Ecto neural progenitor cell (in vitro differentiated cells): ENCODE measurements at places on chromosomes 7 and 10.

DNA sequence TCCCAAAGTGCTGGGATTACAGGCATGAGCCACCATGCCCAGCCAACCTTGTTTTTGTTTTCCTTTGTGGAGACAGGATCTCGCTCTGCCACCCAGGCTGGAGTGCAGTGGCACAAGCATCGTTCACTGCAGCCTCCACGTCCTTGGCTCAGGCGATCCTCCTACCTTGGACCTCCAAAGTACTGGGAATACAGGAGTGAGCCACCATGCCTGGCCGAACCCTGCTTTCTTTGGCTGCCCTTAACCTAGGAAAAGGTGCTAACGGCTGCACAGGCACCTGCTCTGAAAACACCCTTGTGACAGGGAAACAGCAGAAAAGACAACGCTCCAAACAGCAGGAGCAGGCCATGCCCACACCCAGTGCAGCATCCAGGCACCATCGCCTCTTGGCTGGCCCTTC, 71.9 kb downstream of the OAT start:
- no peak for DNase-seq

DNA sequence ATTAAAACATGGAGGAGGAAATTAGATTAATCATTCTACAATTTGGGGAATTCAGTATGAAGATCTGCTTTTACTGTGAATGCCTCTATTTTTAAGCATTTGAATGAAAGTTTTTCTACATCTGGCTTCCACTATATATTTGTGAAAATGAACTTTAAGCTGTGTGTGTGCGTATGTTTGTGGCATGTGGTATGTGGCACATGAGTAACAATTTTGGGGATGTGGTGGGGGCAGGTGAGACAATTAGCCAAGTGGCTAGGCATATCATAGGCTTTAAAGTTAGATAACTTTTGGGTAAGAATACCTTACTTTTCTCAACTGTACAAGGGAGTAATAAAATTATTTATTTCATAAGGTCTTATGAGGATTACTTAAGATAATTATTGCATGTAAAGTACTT, 81.5 kb downstream of the ZNF22 start:
- DNase-seq = no peak

DNA sequence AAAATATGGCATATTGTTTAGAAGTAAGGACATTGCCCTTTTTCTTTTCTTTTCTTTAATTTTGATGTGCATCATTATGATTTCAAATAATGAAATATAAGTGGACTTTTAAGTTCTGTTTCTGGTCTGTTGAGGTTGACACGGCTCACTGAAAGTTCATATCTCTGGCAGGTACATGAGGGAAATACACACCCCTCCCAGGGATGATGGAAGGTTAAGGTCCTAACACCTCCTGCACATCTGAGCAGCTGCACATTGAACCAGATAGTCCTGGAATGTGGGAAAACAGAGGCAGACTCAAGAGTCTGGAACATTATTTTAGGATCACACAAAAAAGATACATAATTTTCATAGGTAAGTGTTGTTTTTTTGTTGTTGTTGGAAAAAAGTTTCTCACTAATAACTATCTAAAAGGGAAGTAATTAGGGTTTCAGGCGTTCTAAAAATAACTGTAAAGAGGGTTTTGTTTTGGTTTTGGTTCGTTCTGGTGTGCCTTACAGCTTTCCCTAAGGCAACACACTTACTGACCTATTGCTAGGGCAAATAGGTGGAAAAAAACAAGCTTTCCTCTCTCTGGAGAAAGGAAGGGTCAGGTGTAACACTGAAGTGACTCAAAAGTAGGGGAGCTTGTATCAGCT, 201.2 kb upstream of the PRKCQ start:
- no peak for DNase-seq

GRCh38 chr7:139683137-139683921, 94.5 kb downstream of the HIPK2 start:
- DNase-seq = no peak

GRCh38 chr7:130903358-130903974, 169.5 kb upstream of the KLF14 start:
- no peak for DNase-seq

- DNase-seq = no peak
These were observed 105.5 kb upstream of the PTN start for GRCh38 chr7:137449016-137449415.
